Panc1 (cell line): ENCODE measurements at places on chromosomes 7 and 10.

DNA sequence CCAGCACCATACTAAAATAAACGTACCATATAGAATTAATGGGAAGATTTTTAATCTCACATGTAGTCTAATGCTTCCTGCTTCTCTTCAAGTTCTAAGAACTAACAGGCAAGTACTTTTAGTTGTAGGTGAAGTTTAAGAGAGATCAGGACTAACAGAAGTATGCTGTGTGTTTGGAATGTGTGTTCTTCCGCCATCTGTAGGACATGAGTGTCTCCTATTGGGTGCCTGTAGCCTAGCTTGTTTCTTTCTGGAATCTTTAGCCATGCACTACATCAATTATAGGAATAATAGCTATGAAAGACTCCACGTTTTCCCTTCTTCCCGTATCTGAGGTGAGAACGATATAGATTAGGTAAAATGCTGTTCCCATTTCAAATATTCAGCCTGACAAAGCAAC is 140.2 kb upstream of the AHR start:
- no peak for DNase-seq
- no peaks in the 10 kb centered on the region for H3K27me3 ChIP-seq
- H3K27ac ChIP-seq, result no peak overlapping the region
- no peaks in the 10 kb centered on the region for H3K36me3 ChIP-seq
- no peaks in the 10 kb centered on the region for H3K4me1 ChIP-seq
- no peak overlapping the region for H3K4me3 ChIP-seq

GRCh38 chr7:117077658-117078057 is 124.4 kb downstream of the ST7 start:
- H3K36me3 ChIP-seq, result no peaks in the 10 kb centered on the region
- no peaks in the 10 kb centered on the region for H3K27me3 ChIP-seq
- no peak overlapping the region for H3K4me3 ChIP-seq
- no peak for DNase-seq

- no peaks in the 10 kb centered on the region for H3K27me3 ChIP-seq
- peaks cover 6% of the 10 kb centered on the region; the same call in 1 of the 2 replicates for H3K36me3 ChIP-seq
These were observed 11.8 kb upstream of the TFAM start for GRCh38 chr10:58373442-58373827.

DNA sequence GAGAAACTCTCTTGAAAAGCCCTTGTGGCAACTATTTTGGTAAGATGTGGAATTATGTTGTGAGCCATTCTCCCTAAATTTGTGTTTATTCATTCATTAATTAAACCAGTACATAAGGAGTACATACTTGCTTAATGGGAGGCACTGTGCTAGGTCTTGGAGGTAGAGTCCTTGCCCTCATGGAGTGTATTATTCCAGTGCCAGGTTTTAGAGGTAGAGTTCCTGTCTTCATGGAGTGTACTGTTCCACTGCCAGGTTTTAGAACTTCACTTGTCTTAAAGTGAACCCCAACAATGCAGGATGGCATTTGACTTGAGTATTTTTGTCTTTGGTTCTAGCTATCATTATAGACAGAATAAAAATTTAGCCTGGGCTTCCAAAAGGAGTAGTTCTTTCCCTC is 8.8 kb downstream of the MXI1 start:
- no peak overlapping the region for H3K27ac ChIP-seq
- no peak for DNase-seq
- no peak overlapping the region for H3K4me3 ChIP-seq

- no peak overlapping the region for H3K27ac ChIP-seq
- H3K36me3 ChIP-seq, result no peaks in the 10 kb centered on the region
- H3K27me3 ChIP-seq, result no peaks in the 10 kb centered on the region
- H3K4me1 ChIP-seq, result no peaks in the 10 kb centered on the region
- no peak overlapping the region for H3K4me3 ChIP-seq
These were observed 123.6 kb downstream of the EMX2 start for GRCh38 chr10:117666166-117666565.

DNA sequence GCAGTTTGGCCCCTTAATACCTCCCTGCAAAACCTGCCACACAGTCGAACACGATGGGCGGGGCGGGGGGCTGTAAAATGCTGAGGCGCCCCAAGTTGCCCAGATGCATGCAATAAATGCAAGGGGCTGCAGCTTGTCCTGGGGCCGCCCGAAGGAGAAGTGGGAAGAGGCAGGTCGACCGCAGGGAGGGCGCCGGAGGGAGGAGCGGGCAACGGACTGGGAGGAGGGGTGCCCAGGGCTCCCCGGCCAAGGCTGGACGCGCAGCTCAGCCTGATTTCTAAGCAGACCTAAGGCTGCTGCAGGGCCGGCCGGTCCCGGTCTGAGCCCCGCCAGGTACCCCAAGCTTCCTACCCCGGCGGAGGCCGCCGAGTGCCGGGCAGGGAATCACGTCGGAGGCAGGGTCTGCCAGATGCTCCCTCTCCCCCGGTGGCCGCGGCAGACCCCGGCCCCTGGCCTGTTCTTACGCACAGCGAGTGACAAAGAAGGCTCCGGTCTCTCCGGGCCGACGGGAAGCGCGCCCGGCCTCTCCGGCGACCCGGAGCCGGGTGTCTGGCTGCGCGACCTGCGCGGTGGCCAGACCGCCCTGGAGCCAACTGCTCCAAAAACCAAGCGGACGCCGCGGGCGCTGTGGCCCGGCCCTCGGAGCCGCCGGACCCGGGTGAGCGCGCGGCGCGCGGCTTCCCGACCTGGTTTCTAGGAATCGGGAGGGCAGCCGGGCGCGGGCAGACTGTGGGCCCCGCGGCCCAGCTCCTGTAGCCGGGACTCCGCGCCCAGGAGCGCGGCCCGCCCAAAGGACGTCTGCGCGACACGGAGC is 744 bp upstream of the EBF3 start:
- peaks cover 9% of the 10 kb centered on the region for H3K4me1 ChIP-seq
- H3K27me3 ChIP-seq, result peaks cover 24% of the 10 kb centered on the region
- H3K4me3 ChIP-seq, result peak overlapping the region; percentile 24; the same call in 1 of the 2 replicates
